NCI-H460 (cell line): ENCODE measurements at places on chromosomes 12 and 14. TPM values are rescaled to one million over a fixed set of nuclear protein-coding genes. Genes with fewer than 3 reads are reported as not detected.

- peak; percentile 68 for DNase-seq
Measured at GRCh38 chr12:53867216-53868012, 71.2 kb upstream of the HOXC13 start.

DNA sequence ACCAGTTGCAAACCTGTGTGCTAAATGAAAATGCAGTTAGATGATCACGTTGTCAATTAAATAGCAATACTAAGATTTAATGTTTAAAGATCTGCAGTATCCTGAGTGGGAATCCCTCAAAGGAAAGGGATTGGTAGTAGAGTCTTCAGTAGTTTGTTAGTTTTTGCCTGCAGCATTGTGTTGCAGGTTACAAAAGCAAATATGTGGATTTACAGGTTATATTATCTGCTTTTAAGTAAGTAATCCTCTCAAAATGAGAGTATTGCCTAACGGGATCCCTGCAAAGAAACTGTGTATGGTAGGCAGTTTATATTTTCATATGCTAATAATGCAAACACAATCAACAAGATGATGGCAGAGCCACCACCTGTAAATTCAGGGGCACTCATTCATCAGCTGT lies 72.2 kb upstream of the OSBPL8 start:
- no peak for DNase-seq

DNA sequence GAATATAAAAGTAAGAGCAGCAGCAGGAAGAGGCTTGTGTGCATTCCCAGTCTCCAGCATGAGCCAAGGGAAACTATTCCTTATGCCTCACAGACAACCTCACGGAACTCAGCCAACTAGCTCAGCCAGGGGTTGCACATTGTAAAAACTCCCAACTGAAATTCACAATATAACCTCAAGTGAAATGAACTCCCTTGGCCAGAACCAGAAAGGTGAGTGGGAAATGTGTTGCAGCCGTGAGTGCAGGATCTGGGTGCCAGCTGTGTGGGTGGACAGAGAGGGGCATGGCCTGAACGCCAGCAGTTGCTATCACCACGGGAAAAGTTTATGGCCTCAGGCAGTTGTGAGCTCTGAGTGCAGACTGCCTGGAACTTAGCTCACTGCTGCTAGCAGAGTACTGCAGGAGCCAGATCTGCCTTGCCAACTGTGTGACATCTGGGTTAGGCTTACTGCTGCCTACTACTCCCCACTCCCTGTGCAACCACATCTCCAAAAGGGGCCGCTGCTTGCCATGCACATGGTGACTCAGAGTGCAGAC lies 2.3 kb upstream of the CLEC1A start:
- no peak for DNase-seq

DNA sequence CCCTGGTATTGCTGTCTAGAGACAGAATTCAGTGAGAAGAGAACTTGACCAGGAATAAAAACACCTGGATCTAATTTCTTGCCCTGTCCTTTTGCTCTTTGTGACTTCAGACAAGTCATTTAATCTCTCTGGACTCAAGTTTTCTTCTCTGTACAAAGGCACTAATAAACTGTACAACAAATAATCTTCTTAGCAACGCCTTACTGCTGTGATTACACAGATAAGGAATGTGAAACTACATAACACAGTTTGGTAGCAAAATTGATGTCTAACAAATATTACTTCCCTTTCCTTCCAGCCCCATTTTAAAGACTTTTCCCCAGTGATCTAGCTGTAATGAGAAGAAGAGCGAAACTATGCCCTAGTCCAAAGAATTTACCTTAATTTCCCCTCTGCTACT lies 69.3 kb downstream of the BCAT1 start:
- DNase-seq, result no peak

GRCh38 chr12:62724947-62725451 lies 210.0 kb downstream of the PPM1H start:
- DNase-seq, result peak; percentile 98

- no peak for DNase-seq
Measured at GRCh38 chr12:12755923-12756322, 29.5 kb upstream of the APOLD1 start.

DNA sequence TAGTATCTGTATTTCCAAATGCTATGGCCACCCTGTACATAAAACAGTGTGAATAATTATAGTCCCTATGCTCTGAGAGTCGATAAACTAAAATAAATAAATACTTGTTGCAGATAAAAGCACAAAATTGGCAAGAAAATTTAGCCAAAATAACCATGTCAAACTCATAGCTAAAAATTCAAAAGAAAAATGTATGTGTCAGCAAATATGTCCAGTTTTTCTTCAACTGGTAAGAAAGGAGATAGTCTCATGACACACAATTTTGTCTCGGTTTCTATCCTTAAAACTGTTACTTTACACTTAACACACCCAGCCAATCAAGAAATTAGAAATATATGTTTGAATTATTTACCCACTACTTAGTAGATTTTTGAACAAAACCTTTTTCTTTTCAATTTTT lies 145.6 kb upstream of the FSCB start:
- DNase-seq, result no peak

DNA sequence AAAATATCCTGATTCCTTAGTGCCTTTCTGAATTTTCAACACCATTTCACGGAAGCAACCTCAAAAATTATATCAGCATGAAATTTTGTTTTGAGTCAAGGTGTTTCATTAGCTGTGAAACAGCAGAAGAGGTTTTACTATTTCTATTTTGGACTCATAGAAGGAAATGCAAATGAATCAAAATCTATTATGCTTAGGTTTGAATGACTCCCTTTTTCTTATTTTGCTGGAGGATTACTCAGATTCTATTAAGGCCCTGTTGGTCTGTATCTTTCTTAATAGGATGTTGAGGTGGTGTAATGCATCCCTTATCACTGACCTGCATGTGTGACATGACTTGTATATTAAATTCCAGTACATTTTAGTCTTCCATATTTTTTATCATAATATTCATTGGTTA lies 165.8 kb downstream of the TMTC2 start:
- DNase-seq, result no peak

DBX2 gene
- total RNA-seq, result not detected in 2 replicates

SLC6A12 gene
- total RNA-seq, result not detected in 2 replicates

ZCRB1 gene
- 94.7 and 115 TPM in 2 replicates for total RNA-seq

MYH6 gene
- total RNA-seq, result not detected in 2 replicates

PRKAG1 gene
- 90.7 and 92.8 TPM in 2 replicates for total RNA-seq
